Activated CD4-positive, alpha-beta T cell treated with anti-CD3 and anti-CD28 coated beads, Interleukin-10, Interleukin-2, amounts not matched to agents 100 ng/mL and 50 ng/mL, durations not matched to agents 16 hours and 8 hours (primary cell): ENCODE measurements at places on chromosomes 3 and 15.

DNA sequence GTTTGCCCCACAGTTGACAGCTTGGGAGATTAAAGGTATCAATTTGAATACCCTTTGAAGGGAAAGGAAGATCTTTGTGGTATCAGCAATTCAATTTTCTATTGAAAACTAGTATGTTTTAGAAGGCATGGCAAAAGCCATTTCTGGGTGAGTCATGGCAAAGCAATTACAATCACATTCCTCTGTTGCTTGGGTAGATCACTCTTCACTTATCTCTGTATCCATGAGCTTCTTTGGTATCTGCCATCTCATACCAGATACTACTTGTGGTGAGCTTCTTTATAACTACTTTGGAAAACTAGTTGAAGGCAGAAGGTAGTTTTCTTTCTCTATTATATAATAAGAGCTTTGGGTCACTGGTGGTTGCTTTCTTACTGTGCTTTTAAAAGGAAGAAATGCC, 28.3 kb upstream of the LSAMP start:
- no peak for DNase-seq

- DNase-seq, result peak; percentile 39
Observed at GRCh38 chr3:30964612-30965011, 70.2 kb upstream of the GADL1 start.

DNA sequence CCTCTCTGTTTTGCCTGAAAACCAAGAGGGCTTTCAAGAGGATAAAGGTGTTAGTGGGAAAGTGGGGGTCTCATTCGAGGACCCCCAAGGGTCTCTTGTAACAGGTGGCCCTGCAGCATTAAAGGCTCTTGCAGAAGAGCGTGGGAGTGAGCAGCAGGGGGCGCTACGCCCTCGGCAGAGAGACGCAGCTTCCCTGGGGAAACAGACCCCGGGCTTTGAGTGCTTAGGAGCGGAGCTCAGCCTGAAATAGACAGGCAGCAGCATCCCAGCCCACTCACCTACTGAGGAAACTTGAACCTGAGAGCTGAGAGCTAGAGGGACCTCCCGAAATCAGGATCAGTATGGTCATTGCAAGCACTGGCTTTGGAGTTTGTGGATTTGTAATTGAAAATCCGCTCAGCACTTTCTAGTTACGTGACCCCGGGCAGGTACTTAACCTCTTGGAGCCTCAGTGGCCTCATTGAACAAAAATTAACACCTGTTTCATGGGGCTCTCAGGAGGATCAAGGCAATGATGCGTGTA, 25.7 kb downstream of the RPLP1 start:
- DNase-seq, result peak; percentile 31

GRCh38 chr15:92006186-92007028, 152.9 kb downstream of the SLCO3A1 start:
- no peak for DNase-seq

- DNase-seq, result peak; percentile 23
Observed at GRCh38 chr15:56428821-56429458, 36.0 kb downstream of the MNS1 start.

- DNase-seq, result no peak
Observed at GRCh38 chr15:65355988-65356353, 21.8 kb downstream of the IGDCC3 start.

GRCh38 chr3:38960953-38961622, 90.7 kb downstream of the SCN11A start:
- peak; percentile 29 for DNase-seq
